ENCODE measurements at places on chromosomes 5 and 9.
A peak's percentile ranks its signal among the peaks of the same experiment; 100 is the strongest.

GRCh38 chr9:110807956-110808598, 139.5 kb downstream of the MUSK start:
- DNase-seq, result no peak

GRCh38 chr5:58312299-58312698, 147.6 kb downstream of the PLK2 start:
- DNase-seq, result no peak

- peak; percentile 39 for DNase-seq
These were observed at the start of gene FAM169A for GRCh38 chr5:74865804-74866595. Gene FAM169A, minus strand, starts transcription at chr5:74866387. Its CDS starts 24,711 bp downstream, at chr5:74841676.

- DNase-seq, result no peak
These were observed 188.3 kb downstream of the OLFM1 start for GRCh38 chr9:135275571-135276289.

DNA sequence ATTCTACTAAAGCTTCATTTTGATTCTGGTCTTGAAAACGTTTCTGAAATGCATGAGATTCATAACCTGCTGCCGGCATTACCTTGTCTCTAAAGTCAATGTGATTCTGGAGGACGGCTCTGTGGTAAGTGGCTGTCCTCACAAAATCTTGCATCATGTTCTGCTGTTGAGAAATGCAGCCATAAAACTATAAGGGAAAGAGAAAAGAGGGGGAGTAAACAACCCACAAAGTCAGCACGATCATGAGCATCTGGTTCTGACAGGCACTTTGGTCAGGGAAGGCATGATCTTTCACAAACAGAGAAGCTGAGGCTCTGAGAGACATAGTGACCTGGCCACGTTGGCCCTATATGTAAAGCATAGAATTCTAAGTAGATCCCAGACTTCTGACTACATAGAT, 168.9 kb upstream of the PUM3 start:
- DNase-seq, result no peak

GRCh38 chr9:24118190-24118589, 292.1 kb upstream of the ELAVL2 start:
- no peak for DNase-seq

GRCh38 chr5:32505756-32506155, 61.2 kb upstream of the ZFR start:
- no peak for DNase-seq

GRCh38 chr5:14487897-14488570, 93.6 kb upstream of the OTULINL start:
- DNase-seq, result no peak

DNA sequence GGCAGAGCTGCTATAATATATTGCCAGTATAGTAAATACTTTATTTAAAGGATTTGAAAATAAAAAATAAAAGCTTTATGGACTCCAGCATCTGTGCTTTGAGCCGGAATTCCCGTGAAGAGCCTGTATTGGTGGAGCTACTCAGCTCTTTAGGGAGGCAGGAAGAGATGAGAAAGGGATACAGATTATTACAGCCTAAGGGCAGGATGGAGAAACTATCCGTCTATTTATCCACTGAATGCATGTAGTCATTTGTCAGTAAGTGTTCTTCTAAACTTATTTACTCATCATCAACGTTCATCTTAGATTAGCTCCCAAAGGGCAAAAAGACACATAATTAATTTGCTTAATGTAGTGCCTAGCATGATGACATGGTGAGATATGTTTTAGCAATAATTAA, 48.4 kb downstream of the SLC1A1 start:
- DNase-seq, result no peak

- DNase-seq, result no peak
These were observed 289.2 kb downstream of the ZSWIM6 start for GRCh38 chr5:61621202-61621650.

DNA sequence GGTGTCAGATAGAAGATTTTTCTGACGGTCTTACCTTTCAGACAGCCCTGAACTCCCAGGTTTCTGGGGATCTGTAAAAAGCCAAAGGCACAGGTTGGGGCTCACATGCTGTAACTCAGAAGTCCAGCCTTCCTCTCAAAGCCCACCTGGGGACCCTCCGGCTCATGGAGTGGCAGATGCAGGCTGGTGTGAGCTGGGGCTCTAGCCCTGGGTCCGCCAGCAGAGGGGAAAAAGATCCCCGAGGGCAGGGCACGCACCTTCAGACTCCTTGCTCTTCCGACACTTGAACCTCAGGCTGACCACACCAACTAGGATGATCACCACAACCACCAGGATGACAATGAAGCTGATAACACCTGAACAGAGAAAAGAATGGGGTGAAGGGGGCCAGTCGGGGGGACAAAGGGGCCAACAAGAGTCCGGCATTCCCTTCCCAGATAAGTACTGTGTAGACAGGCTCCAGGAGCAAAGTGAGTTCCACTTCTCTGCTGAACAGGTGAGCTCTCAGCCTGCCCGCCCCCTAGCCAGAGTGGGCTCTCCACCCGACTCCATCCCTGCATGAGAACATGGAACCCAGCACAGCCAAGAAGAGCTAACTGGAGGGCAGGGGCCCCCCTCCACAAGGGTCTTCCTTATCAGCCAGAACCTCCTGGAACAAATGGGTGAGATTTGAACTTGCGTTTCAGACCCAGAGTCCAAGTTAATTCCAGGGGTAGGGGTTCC, 7.8 kb downstream of the ECSCR start:
- no peak for DNase-seq

- no peak for DNase-seq
These were observed 16.5 kb downstream of the GRXCR2 start for GRCh38 chr5:145856285-145856818.

DNA sequence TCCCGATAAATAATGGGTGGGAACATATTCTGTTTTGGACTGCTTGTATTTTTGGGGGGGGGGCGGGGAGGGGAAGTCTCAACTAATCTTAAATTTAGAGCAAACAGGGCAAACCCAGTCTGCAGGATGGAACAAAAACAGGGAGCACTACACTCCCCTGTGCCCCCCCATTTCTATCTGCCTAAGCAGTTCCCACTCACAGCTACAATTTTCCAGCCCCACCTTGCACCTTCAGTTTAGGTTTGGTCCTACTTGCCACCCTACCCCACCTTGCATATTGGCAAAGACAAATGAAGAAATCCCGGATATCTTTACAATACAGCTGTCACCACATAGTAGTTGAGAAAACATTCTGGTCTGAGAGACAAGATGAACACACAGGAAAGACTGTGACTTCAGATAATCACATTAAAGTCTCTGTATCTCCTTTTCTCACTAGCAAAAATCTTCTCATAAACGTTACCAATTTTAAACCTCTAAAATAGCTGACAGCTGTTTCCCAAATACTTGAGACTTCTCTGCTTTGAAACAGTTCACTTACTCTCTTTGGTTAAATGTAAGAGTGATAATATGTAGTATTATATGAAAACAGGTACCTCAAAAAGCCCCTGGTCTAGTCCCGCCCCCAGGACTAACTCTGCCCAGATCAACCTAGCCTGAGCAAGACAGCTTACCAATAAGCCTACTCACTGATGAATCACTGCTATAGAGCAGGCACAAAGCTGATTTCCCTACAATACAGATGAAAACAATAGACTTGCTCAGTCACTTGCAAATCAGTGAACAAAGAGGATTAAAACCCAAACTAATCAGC, 5.2 kb upstream of the RAPGEF6 start:
- no peak for DNase-seq

DNA sequence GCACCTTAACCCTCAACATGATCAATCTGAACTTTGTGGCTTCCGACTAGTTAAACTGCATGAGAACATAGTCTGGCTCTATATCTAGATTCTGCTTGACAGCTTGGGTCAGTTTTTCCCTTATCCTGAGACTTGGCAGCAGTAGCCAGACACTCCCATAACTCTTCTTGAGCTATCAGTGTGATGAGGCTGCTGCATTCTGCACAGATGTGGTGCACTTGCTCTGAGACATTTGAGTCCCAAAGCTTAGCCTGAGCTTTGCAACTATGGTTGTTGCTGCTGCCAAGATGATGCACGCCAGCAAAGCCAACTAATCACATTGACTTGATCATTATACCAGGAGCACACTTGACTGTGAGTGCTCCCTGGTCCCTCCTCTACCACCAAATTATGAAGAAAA, 36.2 kb downstream of the MOCS2 start:
- no peak for DNase-seq

DNA sequence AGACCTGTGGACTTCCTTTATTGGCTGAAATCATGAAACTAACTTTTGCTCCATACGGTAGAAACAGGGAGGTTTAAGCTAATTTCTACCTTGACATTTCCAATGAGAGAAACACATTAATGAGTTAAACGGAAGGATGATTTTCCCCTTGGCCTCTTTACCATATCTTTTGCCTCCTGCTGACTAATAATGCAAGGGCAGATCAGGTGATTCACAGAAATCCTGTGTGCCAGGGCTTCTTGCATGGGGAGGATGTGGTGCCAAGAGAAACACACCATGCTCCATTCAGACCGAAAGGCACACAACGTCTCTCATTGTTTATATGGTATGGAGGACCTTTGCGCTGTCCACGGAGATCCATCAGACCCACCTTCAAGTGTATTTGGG, 17.4 kb upstream of the PRLR start:
- no peak for DNase-seq

DNA sequence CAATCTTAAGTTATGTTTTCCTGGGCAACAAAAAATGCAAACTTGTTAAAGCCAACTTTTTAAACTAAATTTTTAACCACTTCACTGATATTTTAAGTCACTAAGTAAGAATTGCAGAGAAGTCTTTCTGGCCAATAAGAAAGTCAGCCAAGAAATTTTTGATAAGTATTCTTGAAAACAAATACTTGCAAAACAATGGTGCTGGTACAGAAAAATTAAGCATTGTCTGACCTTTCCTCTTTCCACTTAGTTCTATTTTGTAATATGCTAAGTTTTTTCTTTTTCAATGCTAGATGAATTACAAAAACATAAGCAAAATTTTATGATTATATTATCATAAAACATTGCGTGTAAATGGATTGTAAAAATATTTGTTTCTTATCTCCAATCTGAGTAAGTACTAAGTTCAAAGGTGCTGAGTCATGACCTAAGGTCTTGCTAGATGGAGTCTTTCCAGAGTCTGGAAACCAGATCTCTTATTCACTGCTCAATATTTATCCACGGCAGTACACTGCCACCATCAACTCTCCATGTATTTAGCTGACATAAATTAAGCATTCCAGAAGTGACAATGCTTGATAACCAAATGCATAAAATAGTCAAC, 139.7 kb downstream of the MEF2C start:
- no peak for DNase-seq

DNA sequence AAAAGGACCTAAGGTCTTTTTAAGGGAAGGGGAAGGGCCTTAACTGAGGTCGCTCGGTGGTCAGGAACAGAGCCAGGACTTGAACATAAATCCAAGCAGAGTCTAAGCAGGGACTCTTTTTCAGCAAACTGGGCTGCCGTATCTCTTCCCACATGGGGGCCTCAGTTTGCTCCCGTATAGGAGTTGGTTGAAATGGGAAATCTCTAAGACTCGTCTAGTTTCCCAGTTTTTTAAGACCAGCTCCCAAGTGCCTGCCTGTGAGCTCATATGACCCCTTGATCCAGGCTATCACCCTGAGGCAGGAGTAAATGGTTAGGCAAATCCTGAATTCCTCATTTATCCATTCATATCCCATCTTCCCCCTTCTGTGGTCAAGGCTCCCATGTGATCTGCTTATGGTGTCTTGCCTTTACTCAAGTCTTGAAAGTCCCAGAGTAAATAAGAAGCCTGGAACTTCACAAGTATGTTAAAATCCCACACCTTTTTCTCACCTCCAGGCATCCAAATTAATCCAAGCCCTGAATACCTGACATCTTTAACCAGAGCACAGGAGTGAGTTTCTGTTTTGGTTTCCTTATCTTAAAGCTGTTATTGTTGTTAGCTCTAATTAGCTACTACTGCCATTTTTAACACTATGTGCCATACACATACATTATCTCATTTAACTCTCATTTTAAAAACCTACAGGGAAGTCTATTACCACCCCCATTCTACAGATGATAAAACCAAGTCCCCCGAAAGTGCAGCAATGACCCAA, 3.0 kb downstream of the ARSI start:
- no peak for DNase-seq

GRCh38 chr5:16902846-16903245, 33.2 kb downstream of the MYO10 start:
- DNase-seq, result no peak

GRCh38 chr5:163478126-163478981, 17.9 kb downstream of the HMMR start:
- DNase-seq, result no peak

Data from activated effector memory CD4-positive, alpha-beta T cell treated with Interleukin-2 at 50 U/mL for 16 hours (primary cell).